ENCODE measurements at places on chromosomes 1 and 21.

DNA sequence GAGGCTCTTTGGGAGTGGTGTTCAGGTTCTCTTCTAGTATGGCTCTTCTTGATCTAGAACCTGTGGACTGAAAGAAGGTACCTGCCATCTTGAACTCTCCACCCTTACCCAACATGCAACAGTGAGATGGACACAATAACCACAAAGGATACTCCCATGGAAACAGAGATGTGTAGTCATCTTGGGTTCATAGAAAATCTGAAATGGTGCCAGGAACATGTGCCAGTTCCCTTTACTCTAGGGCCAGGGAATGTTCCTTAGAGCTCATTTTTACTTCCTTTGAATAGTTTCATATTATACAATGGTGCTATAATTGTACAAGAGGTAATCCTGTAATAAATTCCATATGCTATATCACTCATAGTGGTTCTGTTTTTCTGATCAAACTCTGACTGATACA lies 13.2 kb upstream of the SCYL3 start:
- DNase-seq = no peak

- no peak for DNase-seq
Measured at GRCh38 chr1:218366322-218367052, 21.4 kb downstream of the TGFB2 start.

DNA sequence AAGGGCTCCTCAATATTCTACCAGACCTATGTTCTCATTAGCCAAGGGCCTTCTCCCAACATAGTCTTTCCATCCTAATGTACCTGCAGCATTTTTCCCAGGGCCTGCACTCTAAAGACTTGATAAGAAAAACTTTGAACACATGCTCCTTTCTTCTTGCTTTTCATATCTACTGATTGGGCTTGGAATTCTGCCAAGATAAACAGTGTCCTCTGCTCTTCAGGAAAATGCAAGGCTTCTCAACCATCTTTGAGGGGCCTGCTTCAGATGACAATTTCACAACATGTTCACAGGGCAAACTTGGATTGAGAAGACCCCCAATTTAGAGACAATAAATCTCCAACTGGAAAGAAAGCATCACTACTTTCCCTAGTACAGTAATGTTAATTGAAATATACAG lies 25.8 kb upstream of the PPT1 start:
- no peak for DNase-seq

DNA sequence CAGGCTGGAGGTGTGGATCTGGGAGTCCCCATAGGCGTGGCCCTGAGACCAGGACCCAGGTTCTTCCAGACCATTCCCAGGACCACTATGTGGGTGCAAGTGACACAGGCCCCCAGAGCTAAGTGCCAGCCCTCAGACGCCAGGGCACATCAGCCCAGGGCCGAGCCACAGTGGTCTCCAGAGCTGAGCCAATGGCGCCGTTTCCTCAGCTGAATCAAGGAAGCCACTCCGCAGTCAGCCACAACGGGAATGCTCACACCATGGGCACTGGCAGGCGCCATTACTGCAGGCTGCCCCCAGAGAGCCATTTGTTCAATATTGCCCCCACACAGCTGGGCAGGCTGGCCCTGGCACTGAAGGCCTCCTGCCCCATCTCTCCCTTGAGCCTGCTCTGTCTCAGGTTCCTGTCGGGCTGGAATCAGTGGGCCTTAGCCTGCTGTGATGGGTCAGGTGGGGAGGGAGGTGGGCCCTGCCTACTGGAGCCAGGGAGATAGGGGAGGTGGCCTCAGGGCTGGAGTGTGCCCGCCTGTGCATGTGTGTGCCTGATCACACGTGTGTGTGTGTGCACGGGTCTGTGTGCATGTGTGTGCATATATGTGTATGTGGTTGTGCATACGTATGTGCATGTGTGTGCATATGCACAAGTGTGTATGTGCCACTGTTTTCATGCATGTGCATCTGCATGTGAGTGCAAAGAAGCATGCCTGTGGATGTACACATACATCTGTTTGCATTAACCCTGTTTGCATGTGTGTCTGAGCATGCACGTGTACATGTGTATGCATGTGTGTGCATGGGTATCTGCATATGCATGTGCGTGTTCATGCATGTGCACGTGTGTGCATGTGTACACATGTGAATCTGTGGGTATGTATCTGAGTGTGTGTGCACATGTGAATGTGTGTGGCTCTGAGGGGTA lies 6.1 kb downstream of the GJC2 start:
- no peak for DNase-seq

- DNase-seq = no peak
Measured at GRCh38 chr1:155645648-155646047, 35.6 kb downstream of the MSTO1 start.

DNA sequence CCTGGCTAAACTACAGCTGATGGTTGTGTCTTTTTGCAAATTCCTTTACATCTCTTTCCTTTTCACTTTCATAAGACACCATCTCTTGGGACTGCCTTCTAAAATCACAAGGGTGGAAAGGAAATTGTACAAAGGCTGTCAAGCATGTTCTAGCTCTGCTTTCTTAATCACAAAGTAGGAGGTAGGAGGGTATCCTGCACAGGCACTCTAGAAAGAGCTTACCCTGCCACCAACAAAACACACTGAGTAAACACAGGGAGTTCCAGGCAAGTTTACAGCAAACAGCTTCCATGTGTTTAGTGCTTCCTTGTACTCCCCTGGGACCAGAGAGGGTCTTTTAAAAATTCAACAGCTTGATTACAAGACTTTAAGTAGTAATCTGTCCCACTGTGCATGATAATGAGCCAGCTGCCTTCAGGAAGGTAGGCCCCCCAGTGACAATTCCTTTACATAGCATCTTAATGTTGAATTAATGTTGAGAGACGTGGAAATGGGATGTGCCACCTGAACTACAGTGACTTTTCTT lies 2.4 kb downstream of the PLPP3 start:
- no peak for DNase-seq

DNA sequence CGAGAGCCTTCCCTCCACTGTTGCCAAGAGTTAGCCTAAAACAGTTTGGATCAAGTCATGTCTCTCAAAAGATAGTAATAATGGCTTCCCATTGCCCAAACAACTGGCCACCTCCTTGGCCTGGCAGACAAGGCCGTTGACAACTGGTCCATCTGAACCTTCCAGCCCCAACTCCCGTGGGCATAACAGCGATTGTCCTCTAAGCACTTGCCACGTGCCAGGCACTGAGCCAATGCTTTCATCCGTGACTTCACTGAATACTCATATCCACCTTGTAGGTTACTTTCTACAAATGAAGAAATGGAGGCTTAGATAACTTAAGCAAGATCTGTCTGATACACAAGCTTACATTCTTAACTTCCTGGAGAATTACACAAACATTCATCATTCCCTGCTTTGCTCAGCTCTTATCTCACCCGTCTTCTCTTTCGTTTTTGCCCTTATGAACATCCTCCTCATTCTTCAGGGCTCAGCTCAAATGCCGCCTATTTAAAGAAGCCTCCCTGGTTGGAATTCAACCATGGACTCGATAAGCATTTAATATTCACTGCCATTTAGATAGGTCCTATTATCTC lies 106.4 kb downstream of the KCND3 start:
- DNase-seq = no peak

Measured in activated T-helper 1 cell treated with anti-CD3 and anti-CD28 coated beads, Interleukin-12 subunit alpha, Interleukin-12 subunit beta, Interleukin-2, Interleukin-4 antibody, amounts not matched to agents 30 ng/mL and 10 ng/mL and 1 ng/mL, durations not matched to agents 14 hours and 24 hours and 36 hours (primary cell).